ENCODE measurements at places on chromosomes 5 and 9.

- DNase-seq = no peak
These were observed 2.4 kb downstream of the TPM2 start for GRCh38 chr9:35687306-35687705.

- no peak for DNase-seq
These were observed 17.0 kb downstream of the ACO1 start for GRCh38 chr9:32401488-32401887.

GRCh38 chr5:71633255-71634155 lies 46.4 kb downstream of the MCCC2 start:
- no peak for DNase-seq

- no peak for DNase-seq
These were observed 97.9 kb upstream of the MAMDC2 start for GRCh38 chr9:69945671-69946141.

DNA sequence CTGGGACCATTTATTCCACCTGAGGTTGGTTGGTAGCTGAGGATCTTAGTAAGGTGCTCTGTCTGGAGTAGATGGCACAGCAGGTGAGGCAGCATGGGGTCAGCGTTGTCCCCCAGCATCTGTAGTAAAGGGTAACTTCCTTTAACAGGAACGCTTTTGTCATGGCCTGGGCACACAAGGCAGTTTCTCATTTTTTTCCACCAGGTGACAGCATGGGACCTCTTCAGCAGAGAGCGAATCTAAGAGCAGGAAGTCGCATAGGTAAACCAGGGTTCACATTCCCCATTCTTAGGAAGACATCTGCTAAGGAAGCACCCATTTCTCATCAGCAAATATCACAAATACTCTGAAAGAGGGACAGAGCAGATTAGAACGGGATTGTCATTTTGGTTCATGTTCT lies 56.5 kb downstream of the GPR107 start:
- DNase-seq = no peak

DNA sequence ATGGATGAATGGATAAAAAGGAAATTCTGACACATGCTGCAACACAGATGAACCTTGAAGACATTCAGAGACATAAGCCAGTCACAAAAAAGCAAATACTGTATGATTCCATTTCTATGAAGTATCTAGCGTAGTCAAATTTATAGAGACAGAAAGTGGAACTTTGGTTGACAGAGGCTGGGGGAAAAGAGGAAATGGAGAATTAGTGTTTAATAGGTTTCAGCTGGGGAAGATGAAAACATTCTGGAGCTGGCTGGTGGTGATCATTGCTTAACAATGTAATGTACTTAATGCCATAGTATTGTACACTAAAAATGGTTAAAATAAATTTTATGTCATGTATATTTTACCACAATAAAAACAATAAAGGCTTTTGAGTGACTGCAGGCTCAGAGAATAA lies 24.2 kb downstream of the PPIC start:
- DNase-seq = no peak

GRCh38 chr5:76412511-76412910 lies 9.4 kb downstream of the IQGAP2 start:
- DNase-seq = no peak

DNA sequence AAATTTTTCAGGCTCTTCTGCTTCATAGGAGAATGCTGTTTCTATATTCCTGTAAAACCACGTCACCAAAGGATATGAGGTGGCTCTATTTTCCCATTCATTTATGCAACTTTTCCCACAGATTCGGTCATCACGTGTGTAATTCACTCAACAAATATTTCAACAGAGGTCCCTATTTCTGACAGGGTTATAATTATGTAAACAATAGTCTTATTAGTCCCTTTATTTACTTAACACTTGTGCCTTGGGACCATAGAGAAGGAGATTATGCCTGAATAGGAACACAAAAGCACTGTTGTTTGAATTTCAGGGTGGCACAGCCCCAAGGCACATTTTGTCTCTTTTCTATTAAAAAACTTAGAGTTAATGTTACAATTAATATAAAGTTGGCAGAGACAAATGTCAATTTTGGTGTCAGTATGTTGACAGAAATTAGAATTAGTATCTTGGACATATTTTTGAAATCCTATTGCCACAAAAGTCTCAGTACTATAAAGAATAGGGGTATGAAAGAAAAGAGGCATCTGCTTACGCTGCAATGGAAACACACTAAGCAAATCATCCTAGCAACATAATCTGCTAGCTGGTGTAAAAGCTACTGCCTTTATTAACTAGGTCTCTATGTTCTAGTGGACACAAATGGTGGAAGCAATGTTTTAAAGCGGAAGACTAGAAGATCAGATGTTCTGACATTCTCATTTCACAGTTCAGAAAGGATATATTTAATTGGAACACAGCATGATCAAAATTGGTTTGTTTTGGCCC lies 229.1 kb upstream of the TBCA start:
- no peak for DNase-seq

DNA sequence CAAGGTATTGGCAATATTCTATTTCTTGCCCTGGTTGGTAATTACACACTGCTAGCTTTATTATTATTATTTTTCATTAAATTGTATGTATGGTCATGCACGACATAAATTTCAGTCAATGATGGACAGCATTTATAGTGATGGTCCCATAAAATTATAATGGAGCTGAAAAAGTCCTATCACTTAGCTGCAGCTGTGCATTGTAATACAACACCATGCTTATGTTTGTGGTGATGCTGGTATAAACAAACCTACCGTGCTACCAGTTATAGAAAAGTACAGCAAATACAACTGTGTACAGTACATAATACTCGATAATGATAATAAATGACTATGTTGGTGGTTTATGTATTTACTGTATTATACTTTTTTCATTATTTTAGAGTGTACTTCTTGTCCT lies 65.5 kb downstream of the NR3C1 start:
- DNase-seq = no peak

DNA sequence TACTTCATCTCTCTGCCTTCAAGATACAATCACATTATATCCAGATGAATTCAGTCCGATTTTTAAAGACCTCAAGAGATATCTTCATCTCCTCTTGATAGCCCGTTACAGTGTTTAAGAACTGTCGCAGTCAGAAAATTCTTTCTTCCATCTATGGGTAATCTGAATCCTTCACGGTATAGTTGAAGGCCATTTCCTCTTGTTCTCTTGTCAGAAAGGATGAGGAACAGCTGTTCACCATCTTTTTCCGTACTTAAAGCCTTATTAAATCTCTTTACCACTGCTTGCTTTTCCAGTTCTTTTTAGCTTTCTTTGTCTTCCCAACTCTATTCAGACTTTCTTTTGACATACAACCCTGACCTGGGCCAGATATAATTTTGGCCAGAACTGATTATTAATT lies 121.8 kb downstream of the XRCC4 start:
- DNase-seq = no peak

- DNase-seq = no peak
These were observed 30.3 kb downstream of the NDUFS4 start for GRCh38 chr5:53590759-53591158.

DNA sequence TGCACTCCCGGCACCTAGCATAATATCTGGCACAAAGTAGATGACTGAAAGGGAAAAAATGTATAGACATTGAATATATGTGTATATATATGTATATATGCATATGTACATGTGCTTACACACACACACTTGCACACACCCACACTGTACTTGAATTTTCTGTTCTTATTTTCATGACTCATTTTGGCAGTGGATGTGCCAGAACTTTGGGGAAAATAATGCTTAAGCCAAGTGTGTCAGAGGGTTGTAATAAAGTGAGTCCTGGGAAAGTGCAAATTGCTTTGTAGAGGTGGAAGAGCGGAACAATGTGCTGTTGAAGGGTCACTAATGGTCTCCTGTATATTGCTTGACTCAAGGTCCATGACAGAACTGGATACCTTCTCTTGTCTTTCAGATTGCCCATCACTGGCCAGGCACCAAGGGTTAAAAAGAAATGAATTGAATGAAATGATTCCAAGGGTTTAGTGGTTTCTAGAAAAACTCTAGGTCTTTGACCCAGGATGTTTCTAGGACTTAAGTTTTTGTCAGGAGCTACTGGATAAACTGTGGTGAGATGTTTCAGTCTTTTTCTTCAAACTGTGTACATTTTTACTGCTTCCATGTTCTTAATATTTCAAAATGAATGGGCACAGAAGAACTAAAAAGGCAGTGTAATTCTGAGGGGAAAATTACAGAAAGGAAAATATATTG lies 129.9 kb upstream of the MOCS2 start:
- DNase-seq = no peak
